Ovary (tissue), 10 donors: ENCODE measurements at places on chromosomes 1 and 21.

DNA sequence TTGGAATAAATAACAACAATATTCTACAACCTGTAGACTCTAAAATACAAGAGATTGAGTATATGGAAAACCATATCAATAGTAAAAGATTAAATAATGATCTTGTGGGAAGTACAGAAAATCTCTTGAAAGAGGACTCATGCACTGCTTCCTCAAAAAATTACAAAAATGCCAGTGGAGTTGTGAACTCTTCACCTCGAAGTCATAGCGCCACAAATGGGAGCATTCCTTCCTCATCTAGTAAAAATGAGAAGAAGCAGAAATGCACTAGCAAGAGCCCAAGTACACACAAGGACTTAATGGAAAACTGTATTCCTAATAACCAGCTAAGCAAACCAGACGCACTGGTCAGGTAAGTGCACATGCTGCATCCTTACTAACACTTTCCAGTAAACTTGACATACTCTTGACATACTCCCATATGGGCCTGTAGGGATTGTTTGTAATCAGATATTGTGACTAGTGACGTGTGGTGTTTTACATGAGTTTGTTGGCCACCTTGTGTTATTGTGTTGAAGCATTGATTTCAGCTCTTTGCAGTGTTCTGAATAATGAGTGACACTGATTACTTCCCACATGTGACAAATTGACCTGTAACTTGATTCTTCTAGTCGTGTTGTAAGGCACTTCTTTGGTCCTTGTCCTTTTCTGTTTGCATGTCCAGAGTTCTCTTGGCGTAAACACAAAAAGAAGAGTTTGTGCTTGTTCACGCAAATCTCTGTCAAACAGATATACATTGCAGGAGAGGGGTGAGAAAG lies 28.0 kb downstream of the MACO1 start:
- no peak for DNase-seq

GRCh38 chr1:118210723-118211110 lies 25.7 kb upstream of the SPAG17 start:
- DNase-seq: no peak

GRCh38 chr1:192506741-192507155 lies 68.8 kb upstream of the RGS1 start:
- DNase-seq: no peak

DNA sequence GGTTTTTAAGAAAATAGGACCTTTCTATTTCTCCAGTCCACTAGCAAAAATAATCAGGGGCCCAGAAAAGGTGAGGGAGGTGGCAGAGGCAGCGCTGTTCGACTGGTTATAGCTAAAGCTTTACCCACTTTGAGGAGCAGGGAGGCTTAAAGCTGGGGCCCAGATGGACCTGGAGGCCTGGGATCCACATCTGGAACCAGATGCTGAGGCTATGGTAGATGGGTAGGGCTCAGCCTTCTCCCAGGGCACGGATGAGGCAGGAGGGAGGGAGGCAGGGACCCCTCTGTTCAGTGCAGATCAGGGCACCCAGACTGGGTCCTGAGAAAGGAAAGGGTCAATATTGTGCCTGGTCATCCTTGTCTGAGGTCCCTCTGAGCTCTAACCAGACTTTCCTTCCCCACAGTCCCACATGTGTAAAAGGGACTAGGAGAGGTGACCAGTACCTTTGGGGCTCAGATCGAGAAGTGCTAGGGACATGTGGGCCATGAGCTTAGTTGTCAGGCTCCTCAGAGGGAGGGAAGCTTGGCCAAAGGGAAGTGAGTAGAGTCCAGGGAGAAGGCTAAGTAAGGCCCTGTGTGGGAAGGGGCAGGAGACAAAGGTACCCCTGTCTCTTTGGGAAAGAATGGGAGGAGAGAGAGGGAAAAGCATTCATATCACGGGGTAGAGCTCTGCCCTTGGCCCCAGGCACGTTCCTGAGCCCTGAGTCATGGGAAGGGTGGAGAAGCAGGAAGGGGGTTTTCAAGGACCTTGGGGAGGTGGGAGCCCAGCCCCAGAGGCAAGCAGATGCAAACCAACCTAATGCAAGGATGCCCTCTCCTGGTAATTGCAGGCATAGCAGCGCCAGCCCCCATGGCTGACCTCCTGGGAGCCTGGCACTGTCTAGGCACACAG lies 15.4 kb downstream of the LMNA start:
- peak; percentile 95 for DNase-seq

GRCh38 chr1:47515164-47515789 lies 77.4 kb downstream of the FOXD2 start:
- no peak for DNase-seq

DNA sequence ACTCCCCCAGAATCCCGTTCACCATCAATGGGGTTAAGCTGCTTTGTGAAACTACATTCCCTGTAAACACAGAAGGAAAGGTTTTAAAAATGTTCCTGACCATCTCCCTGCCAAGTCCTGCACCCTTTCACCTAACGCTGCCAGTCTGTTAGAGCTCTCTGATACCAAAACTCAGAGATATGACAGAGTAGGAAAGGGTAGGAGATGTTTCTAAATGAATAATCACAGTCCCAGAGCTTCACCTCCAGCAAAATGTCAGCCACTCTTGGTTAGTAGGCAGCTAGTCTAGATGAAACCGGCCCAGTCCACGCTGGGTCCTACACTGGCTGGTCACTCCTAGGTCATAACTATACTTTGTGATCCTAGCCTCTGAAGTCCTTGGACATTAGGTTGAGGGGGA lies 26.7 kb downstream of the SLAMF6 start:
- no peak for DNase-seq

DNA sequence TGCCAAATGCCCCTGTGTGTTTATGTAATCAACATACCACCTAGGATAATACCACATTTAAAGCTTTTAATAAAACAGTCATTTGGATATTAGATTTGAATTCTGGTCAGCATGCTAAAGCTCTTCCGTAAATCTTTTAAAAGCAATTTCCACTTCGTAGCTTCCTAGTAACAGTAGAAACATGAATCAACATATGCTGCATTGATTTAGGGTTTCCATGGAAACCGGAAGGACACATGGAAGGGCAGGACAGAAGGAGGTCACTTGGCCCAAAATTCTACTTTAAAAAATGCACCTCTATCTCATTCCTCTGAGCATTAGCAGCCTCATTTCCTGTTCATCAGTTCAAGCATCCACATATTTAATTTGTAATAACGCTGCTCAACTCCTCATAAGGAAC lies 8.1 kb downstream of the RGS8 start:
- no peak for DNase-seq

DNA sequence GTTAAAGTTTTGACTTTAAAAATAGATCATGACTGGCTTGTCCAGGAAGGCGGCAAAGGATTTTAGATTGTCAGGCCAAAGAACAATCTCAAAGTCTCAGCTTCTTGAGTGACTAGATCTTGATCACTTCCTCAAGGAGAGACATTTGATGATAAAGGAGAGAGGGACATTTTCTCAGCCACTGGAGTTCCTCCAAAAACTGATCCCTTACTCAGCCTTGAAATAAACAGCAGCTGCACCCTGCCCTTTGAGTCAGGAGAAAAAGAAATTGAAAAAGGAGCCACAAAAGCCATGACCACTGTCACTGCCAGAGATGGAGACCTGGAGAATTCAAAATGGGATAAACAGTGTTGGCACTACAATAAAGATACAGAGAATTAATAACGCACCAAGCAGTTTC lies 288.4 kb upstream of the PRMT6 start:
- no peak for DNase-seq

DNA sequence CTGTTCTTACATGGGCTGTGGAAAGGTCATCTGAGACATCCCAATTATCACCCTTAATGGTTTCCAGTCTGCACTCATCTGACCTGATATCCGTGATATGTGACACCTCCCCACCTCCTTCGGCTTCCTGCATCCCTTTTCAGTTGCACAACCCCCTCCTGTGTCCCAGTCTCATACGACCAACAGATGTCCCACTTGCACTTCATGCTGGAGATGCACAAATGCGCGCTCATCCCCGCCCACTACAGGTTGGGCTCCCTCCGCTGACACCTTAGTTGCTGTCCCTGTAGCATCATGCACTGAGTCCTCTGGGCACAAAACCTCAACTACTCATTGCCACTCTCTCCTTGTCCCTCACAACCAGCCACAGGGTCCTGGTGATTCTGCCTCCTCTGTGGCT lies 94.4 kb downstream of the MIS18A start:
- DNase-seq: no peak

DNA sequence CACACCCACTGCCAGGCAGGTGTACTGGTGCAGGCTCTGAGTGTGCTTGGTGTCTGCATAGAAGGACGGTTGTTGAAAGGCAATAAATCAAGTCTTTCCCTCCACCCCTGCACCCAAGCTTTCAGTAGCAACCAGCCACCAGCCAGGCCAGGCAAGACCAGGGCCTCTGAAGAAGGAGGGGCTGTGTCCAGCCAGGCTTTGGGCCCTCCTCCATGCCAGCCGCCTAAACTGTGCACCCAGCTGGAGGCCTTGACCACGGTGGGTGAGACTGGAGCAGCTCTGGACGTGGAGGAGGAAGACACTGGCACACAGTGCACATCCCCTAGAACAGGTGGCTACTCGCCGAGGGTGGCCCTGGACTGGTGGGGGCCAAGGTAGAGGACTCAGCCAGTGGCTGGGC lies 4.9 kb downstream of the OLIG2 start:
- DNase-seq: no peak

DNA sequence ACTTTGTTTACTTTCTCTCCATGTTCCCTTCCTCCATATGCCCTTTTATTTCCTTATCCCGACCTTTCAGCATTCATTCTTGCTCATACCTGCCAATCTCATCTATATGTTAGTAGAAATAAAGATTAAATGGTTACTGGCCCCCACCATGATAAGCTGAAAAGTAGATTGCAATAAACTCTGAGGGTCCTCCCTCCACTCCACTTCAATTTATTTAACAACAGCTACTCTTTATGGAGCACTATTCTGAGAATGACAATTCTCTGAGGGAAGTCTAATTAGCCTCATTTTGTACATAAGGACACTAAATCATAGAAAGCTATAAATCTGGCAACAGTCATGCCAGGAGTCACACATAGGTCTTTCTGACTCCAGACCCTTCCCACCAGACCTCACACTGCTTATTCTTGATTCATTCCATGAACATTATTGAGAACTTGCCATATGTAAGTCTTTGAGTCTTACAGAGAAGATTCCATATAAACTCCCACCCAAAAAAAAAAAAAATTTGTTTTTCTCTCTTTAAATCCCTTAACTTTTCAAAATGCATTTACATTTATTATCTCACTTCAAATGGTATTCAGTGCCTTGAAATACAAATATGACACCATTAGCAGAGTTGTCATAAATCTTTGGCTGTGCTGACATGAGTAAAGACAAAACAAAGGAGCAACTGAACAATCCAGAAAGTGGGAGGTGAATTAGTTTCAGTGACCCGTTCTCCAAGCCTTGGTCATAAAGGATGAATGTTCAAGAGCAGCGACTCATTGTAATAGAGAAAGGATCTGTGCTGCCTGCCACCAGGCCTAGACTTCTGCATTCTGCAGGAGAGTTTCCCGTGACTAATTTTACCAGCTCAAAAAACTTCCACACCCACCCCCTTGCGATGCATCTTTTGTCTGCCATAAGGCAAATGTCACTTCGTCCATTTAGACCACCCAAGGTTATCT lies 28.5 kb downstream of the PALMD start:
- no peak for DNase-seq

DNA sequence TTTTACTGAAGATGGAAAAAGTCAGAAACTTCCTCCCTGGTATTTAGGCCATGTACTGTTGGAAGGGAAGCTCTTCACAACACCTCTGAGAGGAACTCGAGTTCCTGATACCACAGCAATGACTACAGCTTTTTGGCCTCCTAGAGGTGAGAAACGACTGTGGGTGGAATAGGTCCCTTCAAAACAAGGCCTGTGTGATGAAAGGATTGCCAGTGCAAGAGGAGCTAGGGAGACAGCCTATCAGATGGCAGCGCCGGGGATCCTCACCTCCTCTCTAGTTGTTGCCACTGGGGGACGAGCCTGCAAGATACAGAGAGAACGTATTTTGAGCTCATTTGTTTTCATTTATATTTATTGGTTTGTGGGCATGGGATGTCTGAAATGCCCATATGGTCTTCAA lies 187.8 kb upstream of the KCND3 start:
- DNase-seq: no peak

GRCh38 chr1:179287946-179288345 lies 5.7 kb upstream of the SOAT1 start:
- DNase-seq: no peak

GRCh38 chr1:181429462-181429861 lies 53.9 kb upstream of the CACNA1E start:
- DNase-seq: no peak

DNA sequence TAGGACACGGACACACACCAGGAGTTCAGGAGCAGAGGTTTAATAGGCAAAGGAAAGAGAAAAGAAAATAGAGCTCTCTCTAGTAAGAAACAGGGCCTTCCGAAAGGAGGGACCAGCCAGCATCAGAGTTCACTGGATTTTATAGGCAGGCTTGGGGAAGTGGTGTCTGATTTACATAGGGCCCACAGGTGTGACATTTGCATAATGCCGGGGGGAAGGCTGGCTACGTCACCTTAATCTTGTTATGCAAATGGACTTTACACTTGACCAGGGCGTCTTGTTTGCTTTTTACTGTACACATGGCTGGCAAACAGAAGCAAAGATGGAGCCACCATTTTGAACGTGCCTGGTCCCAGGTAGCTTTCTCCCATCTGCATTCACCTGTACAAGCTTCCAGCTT lies at the start of gene OR14A16:
TSS of gene OR14A16 (minus strand) at position 97 of the 400 bp plus-strand sequence. CDS start 8,390 bp downstream, outside the sequence.
- no peak for DNase-seq

DNA sequence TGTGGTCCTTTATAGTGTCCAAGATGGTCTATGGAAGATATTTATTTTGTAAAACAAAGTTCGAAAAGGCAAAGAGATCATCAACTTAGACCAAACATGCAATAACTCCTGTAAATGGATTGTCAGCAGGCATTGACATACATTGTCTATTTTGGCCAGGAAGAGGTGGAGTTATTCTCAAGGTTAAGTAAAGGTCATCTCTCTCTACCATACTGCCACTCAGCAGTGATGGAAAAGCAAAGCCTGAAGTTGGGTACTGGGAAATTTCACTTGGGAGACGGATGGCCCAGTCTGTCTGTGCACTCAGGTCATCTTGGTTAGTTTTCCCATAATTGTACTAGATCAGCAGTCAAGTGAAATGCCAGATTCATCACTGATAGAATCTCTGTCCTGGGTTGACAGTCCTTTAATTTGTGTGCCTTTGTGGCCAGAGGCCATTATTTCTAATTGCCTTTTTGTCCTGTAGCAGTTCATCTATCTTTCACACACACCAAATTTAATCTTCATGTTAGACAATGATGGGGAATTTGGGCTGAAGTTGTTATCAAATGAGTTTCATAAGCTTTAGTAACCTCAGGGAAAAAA lies 17.5 kb downstream of the PIGP start:
- no peak for DNase-seq
